ENCODE measurements at places on chromosomes 2 and 18.

GRCh38 chr2:65281627-65282351, 54.2 kb downstream of the ACTR2 start:
- no peak for DNase-seq

DNA sequence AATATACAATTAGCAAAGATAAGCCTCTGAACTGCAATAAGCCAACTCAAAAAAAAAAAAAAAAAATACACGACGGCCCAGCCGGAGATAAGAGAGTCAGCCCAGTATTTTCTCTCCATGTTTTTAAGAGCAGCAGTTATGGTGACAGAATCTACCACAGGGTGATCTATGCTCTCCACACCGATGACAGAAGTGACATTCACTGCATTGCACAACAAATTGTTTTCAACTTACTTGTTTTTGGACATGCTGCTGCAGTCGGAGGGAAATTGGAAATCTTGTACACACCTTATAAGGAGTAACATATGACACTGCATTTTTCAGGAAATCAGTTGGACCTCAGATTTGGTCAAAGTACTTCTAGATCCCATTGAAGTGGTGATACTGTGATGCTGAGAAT, 23.3 kb upstream of the APOB start:
- DNase-seq, result no peak

- no peak for DNase-seq
Observed at GRCh38 chr2:59588286-59588685, 965.2 kb downstream of the BCL11A start.

DNA sequence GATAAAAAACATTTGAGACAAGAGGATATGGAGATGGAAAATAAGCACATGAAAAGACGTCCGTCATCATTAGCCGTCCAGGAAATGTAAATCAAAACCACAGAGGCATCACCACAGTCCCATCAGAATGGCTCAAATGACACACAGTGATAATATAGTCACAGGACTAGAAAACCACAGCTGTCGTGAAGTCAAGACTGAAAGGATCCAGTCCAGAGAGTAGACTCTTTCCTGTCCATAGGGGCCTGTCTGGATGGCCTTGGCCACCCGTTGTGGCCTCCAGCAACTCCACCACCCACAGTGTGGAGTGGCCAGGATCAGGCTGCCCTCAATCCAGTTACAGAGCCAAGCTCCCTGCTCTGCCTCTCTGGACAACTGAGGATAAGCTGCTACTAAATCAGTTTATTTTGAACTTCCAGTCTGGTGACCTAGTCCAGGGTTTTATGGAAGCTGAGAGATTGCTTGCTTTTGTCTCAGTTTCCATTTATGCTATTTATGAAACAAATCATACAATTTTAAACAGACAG, 60.4 kb downstream of the RHOB start:
- DNase-seq, result no peak

DNA sequence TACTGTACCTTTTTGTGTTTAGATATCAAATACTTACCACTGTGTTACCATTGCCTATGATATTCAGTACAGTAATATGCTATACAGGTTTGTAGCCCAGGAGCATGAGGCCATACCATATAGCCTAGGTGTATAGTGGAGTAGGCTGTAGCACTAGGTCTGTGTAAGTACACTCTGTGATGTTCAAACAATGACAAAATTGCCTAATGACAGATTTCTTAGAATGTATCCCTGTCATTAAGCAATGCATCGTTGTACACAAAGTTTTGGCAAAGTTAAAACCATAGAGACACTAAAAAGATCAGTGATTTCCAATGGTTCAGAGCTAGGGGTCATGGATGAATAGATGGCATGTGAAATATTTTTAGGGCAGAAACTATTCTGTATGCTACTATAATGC, 415.5 kb downstream of the NCKAP5 start:
- DNase-seq, result no peak

- no peak for DNase-seq
Observed at GRCh38 chr18:1383465-1383864, 478.8 kb downstream of the ADCYAP1 start.

DNA sequence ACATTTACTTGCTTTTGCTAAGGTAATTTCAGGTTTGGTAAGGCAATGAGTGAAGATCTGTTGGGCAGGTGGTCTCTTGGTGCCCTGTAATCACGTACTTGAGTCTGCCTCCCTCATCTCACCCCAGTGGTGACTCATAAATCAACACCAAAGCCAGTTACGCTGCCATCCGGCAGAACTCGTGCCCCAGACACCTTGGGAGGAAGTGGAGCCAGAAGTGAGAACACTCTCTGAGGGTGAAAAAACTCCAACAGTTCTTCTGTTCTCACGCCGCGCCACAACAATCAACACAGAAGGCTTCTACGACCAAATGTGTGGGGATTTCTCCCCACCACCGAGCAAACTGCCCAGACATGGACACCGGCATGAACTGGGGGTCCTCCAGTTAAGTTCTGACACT, 206.2 kb downstream of the ARL4C start:
- DNase-seq, result no peak

Measured in NCI-H748 treated with DMSO at 0.1 percent for 48 hours (cell line).